ENCODE measurements at places on chromosomes 11 and 22.

DNA sequence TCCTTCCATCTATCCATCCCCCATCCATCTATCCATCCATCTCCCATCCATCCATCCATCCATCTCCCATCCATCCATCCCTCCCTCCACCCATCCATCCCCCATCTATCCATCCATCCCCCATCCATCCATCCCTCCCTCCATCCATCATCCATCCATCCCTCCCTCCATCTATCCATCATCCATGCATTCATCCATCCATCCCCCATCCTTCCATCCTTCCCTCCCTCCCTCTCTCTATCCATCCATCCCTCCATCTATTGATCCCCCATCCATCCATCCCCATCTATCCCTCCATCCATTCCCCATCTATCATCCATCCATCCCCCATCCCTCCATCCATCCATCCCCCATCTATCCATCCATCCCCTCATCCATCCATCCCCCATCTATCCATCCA, 96.7 kb downstream of the MPPED1 start:
- H3K27ac ChIP-seq = no peak overlapping the region
- no peaks in the 10 kb centered on the region for H3K4me1 ChIP-seq
- no peak for DNase-seq
- no peaks in the 10 kb centered on the region for H3K27me3 ChIP-seq
- H3K4me3 ChIP-seq = no peak overlapping the region

DNA sequence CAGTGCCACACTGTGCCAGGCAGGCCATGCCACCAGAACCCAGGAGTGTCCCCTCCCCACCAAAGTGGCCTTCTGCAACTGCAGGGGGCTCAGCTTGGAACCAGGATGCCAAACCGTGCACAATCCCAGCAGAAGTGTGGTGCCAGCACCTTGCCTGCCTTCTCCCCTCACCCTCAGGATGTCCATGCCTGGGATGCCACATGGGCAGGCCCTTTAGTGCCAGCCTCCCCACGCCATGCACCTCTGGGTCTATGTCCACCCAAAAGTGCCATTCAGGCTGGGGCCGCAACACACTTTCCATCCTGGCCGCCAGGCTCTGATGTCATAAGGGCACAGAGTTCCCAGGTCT, 8.7 kb upstream of the TBC1D22A start:
- no peak for DNase-seq
- no peak overlapping the region for H3K27ac ChIP-seq

DNA sequence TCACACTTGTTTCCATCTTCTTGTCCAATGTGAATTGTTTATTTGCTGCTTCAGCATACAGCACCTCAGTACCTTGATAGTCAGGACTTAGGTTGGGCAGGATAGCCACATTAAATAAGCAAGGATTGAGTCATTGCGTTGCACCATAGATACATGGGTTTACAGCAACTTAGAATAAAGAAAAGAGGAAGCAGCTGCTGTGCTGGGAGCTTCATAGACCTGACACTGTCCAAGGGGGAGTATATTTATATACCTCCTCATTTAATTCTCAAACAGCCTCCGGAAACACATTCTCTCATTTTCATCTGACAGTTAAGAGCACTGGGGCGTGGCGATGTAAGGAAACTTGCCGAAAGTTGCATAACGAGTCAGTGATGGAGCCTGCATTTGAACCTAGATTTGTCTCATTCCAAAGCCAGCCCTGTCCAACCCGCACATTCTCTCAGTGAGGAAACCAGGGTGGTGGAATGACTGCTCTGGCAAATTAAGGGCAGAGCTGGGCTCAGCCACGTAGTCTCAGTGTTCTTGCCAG, 42.2 kb downstream of the UBASH3B start:
- H3K4me3 ChIP-seq = no peak overlapping the region
- H3K4me1 ChIP-seq = peaks cover 29% of the 10 kb centered on the region
- peak overlapping the region; percentile 91 for H3K27ac ChIP-seq
- no peaks in the 10 kb centered on the region for H3K27me3 ChIP-seq

GRCh38 chr11:124728134-124728533, 11.6 kb upstream of the NRGN start:
- no peaks in the 10 kb centered on the region for H3K4me1 ChIP-seq
- H3K4me3 ChIP-seq = no peak overlapping the region
- H3K36me3 ChIP-seq = no peaks in the 10 kb centered on the region
- H3K27me3 ChIP-seq = no peaks in the 10 kb centered on the region

DNA sequence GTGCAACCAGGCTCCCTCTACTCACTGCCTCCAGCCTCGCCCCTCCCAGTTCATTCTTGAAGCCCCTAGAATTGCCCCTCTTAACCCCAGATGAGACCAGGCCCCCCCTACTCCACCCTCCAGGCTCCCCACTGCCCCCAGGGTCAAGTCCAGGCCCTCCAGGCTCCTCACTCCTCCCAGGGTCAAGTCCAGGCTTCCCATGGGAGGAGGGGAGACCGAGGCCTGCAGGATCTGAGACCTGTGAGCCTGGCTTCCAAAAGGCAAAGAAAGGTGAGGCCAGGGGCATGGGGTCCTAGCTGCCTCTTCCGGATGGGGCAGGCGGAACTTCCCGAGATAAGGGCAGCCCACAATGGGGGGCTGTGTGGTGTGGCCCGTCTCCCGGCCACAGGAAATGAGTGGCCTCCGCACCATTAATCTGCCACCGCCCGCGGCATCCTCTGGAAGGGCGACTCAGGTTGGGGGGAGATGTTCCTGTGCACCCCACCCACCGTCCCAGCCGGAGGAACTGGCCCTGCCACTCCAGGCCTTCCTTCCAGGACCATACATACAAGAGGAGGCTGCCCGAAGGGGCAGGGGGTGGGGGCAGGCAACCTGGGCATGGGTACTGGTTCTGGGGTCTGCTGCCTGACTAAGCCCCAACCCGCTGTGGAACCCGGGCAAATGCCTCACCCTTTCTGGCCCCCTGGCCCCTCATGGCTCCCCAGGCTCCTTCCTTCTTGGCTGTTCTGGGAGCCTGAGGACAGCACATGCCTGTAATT, 35.1 kb upstream of the WNT11 start:
- no peak overlapping the region for H3K27ac ChIP-seq
- peaks cover 7% of the 10 kb centered on the region for H3K27me3 ChIP-seq
- no peak for DNase-seq
- no peaks in the 10 kb centered on the region for H3K4me1 ChIP-seq
- H3K4me3 ChIP-seq = no peak overlapping the region
- no peaks in the 10 kb centered on the region for H3K36me3 ChIP-seq

GRCh38 chr11:16317712-16318111, 38.6 kb downstream of the SOX6 start:
- no peaks in the 10 kb centered on the region for H3K36me3 ChIP-seq
- H3K27ac ChIP-seq = no peak overlapping the region
- no peaks in the 10 kb centered on the region for H3K4me1 ChIP-seq
- no peak for DNase-seq

DNA sequence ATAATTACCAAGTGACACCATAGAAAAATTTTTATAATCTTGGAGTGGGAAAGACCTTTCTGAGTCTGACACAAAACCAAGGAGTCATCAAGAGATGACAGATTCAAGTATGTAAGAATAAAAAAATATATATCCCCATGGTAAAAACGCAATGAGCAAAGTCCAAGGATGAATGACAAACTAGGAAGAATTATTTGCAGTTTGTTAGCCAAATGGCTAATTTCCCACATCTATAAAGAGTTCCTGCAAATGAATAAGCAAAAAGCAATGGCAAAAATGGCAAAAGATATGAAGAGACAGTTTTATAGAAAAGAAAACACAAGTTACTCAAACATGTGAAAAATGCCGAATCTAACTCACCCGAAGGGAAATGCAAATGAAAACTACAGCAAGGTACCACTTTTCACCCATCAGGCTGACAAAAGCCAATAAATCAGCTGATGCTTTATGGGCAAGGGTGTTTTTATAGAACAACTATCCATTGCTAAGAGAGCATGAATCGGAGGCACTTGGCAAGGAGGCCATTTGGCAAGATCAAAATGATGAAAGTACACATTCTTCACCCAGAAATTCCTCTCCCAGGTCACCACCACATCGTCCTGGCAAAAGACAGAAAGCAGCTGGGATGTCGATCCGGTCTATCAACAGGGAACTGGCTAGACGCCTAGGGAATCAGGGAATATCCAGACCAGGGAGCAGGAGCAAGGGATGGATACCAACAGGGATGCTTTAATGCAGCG, 21.1 kb upstream of the KLHL35 start:
- H3K4me3 ChIP-seq = no peak overlapping the region
- H3K27ac ChIP-seq = no peak overlapping the region
- peaks cover 4% of the 10 kb centered on the region for H3K36me3 ChIP-seq
- no peaks in the 10 kb centered on the region for H3K4me1 ChIP-seq
- no peak for DNase-seq

DNA sequence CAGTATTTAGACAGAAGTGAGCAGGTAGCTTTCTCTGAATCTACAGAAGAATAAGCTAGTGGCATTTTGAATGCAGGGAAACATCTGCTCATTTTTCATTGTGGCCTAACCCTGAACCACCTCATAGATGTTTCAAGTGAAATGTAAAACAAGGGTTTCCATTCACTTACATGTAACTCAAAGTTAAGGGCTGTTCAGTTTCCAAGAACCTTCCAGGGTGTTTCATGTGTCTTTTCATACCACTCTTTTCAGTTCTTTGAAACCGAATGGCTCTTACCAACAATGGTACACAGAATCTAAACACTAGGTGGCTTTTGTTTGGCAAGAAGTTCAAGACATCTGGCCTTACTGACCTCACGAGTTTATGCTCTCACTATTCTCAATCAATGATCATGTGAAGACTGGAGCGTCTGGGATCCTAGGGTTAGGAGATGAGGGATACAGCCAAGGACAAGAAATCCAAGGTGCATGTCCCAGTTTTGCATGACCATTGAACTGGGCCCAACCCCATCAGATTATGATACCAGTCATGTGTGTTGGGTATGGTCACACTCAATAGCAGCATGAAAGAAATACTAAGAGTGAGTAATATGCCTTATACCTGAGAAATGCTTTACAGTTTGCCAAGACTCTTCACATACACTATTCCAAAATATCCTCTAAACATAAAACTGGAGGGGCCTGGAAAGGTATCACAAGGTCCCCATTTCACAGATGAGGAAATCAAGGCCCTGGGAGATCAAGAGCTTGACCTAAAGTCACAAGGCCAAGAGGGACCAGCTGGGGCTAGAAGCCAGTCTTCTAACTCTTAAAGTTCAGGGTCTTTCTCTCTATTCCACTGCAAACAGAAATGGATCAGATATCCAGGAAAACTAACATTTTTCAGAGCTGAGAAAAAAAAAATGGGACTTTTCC, 92.7 kb downstream of the ETS1 start:
- no peaks in the 10 kb centered on the region for H3K27me3 ChIP-seq
- DNase-seq = no peak
- peaks cover 9% of the 10 kb centered on the region for H3K36me3 ChIP-seq
- H3K27ac ChIP-seq = peak overlapping the region; percentile 78

DNA sequence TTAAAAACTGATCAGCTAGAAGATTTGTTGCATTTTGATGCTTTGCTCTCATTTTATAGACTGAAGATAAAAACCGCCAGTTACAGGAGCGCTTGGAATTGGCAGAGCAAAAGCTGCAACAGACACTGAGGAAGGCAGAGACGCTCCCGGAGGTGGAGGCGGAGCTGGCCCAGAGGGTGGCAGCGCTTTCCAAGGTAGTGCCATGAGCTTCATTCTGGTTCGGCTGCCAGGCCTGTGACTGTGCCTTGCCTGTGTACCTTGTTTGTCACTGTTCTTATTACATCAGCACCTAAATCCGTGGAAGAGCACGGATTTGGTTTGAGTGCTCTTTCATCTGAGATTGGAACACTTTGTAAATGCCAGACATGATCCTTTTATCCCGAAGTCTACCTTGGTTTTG, 61.4 kb downstream of the PPFIA1 start:
- H3K4me3 ChIP-seq = no peak overlapping the region
- peaks cover 91% of the 10 kb centered on the region for H3K36me3 ChIP-seq
- H3K27me3 ChIP-seq = no peaks in the 10 kb centered on the region
- no peak overlapping the region for H3K27ac ChIP-seq
- no peaks in the 10 kb centered on the region for H3K4me1 ChIP-seq

DNA sequence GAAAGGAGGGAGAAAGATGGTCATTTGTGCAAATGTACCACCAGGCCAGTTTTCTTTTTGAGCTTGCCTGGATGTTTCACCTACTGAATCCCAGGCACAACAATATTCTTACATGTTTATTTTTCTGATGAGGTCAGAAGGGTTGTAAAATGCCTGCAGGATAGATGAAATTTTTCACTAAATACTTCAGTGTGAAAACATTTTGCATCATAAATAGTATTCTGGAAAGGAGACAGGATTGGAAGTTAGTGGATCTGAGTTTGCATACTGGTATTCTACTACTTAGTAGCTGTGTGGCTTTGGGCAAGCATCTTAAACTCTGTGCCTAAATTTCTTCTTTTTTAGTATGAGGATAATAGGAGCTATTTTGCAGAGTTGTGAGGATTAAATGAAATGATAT, 24.8 kb downstream of the RNF169 start:
- H3K4me1 ChIP-seq = peaks cover 2% of the 10 kb centered on the region
- DNase-seq = no peak
- no peak overlapping the region for H3K4me3 ChIP-seq
- H3K27me3 ChIP-seq = no peaks in the 10 kb centered on the region
- H3K27ac ChIP-seq = no peak overlapping the region

GRCh38 chr11:109818290-109818689, 274.9 kb upstream of the ZC3H12C start:
- no peak overlapping the region for H3K27ac ChIP-seq
- no peaks in the 10 kb centered on the region for H3K36me3 ChIP-seq
- H3K27me3 ChIP-seq = no peaks in the 10 kb centered on the region
- H3K4me1 ChIP-seq = no peaks in the 10 kb centered on the region
- no peak overlapping the region for H3K4me3 ChIP-seq
- DNase-seq = no peak

GRCh38 chr11:17354601-17354991, 3.0 kb downstream of the NCR3LG1 start:
- H3K4me3 ChIP-seq = no peak overlapping the region
- H3K27me3 ChIP-seq = peaks cover 4% of the 10 kb centered on the region
- H3K27ac ChIP-seq = no peak overlapping the region
- peak; percentile 60 for DNase-seq
- peaks cover 17% of the 10 kb centered on the region for H3K4me1 ChIP-seq
